Mesenteric fat pad (tissue), 1 donor: ENCODE measurements at places on chromosomes 12 and 14. TPM values are rescaled to one million over a fixed set of nuclear protein-coding genes. Genes with fewer than 3 reads are reported as not detected.
A peak's percentile ranks its signal among the peaks of the same experiment; 100 is the strongest.

DNA sequence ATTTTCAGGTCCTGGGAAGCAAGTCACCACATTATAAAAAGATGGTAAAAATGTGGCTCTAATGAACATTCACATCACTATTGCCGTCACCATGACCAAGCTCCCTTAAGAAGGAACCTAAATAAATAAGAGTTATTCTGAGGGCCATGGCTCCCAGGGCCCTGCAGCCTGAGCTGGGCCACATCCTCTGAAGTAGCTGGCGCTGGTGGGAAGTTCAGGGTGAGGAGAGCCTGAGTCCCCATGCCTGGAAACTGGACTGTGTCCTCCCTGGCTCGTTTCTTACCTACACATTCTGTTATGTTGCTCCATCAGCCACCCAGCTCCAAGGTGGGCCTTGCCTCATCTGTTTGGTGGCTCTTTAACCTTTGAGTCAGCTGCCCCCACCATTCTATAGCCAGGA lies 42.5 kb downstream of the TSPAN11 start:
- no peak for DNase-seq

Gene FAM222A
- total RNA-seq, result 2.7 TPM

Gene FBXO33
- total RNA-seq, result 12.7 TPM

DNA sequence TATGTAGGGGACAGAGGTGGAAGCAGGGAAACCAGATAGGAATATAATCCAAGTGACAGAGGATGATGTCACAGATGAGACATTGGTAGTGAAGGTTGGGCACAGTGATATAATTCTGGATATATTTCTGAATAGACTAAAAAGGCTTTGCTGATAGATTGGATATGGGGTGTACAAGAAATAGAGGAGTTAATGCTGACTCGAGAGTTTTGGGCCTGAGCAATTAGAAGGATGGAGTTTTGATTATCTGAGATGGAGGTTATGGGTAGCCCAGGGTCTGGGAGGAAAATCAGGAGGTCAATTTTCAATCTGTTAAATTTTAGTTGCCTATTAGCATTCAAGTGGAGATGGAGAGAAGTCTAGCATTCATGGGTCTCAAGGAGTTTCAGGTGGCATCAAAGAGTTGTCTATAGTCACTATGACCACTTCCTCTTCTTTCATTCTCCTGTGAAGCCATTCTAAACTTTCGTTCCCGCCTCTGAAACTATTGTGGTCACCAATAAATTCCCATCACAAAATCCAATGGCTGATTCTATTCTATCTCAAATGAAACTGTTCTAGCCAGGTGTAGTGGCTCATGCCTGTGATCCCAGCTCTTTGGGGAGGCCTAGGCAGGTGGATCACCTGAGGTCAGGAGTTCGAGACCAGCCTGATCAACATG lies 10.6 kb upstream of the ANO6 start:
- no peak for DNase-seq

DNA sequence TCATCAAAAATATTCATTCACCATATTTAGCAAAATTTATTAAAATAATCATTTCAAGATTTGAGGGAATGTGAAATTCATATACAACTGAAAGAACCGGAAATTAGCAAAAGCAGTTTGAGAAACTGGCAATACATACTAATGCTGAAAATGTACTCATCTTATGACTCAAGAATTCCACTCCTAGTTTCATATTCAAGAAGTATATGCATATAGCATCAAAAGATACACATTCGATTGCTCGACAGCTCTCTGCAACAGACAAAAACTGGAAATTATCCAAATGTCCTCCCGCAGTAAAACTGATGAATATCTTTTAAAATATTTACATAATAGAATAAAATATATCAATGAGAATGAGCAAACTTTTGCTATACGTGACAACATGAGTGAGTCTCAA lies 189.2 kb upstream of the MGAT4C start:
- DNase-seq, result no peak

DNA sequence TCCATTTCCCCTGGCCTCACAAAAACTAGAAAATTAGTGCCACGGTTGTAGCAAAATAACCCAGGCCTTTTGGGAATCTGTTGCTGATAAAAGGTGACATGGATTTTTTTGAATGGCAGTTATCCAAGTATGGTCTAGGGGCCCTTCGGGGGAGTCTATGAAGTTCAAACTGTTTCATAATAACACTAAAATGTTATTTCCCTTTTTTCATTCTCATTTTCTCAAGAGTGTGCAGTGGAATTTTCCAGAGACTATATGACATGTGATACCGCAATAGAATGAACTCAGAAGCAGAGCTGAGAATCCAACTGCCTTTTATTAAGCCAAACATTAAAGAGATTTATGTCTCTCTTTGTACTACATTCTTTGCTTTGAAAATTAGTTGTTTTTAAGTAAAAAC lies 26.9 kb downstream of the GSTZ1 start:
- DNase-seq, result no peak

DNA sequence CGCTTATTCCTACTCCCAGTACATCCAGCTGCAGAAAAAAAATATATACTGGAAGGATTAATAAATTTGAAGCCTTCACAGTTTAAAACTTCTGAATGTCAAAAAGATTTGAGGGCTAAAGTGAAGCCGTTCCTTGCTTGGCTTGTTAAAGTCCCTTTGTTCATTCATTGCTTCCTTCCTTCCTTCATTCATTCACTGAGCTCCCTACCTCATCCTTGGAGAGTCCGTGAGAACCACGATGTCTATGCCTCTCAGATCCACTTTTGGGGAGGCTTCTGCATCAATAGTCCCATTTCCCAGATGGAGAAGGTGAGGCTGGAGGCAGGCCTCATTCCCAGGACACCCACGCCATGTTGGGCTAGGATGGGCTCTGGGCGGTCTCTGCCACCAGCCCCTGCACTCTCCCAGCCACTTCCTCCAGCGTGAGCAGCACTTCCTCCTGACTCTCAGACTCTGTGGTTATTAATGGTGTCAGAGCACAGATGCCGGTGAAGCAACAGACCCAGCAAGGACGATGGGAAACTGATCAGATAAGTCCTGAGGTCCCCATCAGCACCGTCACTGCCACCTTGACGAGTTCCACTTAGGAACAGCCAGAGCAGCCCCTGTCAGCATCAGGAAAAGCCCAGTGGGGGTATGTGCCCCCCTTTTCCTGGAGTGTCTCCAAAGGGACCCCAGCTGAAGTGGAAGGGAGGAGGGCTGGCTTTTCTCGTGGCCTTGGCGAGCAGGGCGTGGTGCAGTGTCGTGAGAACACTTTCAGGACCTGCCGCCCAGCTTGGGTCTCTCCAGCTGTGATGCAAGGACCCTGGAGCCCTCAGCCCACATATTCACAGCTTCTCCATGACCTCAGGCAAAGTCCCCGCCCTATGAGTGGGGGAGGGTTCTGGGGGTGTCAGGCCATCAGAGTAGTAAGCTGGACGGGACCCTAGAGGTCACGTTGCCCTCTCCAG lies 21.2 kb downstream of the ASB2 start:
- no peak for DNase-seq

Gene TSPAN8
- total RNA-seq, result 1.8 TPM

Gene TMTC1
- 107 TPM for total RNA-seq

DNA sequence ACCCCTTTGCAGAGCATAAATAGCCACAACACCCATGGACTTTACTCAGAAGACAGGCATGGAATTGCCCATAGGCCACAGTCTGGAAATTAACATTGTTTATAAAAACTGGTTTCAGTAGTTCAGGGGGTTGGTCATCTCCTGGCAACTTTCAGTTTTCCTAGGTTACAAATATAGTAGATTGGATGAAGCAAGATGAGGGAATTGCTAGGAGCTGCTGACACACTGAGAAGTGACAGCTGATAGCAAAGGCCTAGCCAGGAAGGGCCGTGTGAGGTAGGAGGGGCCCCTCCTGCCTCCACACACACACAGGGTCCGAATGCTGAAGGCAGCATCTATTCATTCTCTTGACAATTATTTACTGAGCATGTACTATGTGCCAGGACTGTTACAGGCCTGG lies 8.3 kb downstream of the GALNT16 start:
- DNase-seq, result no peak

Gene HRK
- not detected for total RNA-seq

GRCh38 chr12:111270239-111270638 lies 98.7 kb downstream of the PHETA1 start:
- no peak for DNase-seq

DNA sequence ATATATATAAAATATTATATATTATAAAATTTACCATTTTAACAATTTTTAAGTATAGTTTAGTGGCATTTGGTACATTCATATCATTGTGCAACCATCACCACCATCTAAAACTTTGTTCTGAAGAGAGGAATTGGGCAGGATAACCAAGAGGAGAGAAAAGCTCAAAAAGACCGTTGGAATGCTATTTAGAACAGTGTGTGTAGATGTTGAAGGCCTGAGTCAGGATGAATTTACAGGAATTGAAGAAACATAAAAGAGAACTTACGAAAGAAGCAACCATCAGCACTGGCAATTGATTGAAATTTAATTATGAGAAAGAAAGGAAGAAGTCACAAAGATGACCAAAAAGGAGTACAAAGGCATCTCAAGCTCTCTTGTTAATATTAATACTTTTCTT lies 196.9 kb upstream of the PWP1 start:
- no peak for DNase-seq

DNA sequence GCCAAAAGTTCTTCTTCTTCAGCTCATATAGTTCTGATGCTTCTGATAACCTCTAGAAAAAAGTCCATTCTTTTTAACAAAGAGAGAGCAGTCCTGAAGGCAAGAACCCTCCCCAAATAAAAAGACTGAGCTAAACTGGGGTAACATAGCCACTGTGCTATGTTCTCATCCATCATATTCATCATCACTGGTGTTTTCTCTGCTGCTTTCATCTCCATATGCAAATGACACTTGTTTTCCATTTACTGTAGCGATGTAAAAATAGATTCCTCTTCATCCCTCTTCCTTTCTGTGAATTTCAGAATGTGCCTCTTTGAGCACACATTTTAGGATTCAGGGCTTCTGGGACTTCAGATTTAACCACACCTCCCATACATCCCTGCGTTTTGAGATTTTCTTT lies 44.9 kb downstream of the GSC start:
- no peak for DNase-seq

Gene HELB
- 2.9 TPM for total RNA-seq

- peak; percentile 26 for DNase-seq
Measured at GRCh38 chr12:131946757-131947156, 3.0 kb upstream of the EP400 start.

- DNase-seq, result no peak
Measured at GRCh38 chr12:121390856-121391255, 9.1 kb upstream of the RNF34 start.

Gene OR4E1
- not detected for total RNA-seq

- DNase-seq, result no peak
Measured at GRCh38 chr12:51827925-51828818, 20.3 kb downstream of the FIGNL2 start.

Gene KLRK1
- total RNA-seq, result 1.7 TPM

DNA sequence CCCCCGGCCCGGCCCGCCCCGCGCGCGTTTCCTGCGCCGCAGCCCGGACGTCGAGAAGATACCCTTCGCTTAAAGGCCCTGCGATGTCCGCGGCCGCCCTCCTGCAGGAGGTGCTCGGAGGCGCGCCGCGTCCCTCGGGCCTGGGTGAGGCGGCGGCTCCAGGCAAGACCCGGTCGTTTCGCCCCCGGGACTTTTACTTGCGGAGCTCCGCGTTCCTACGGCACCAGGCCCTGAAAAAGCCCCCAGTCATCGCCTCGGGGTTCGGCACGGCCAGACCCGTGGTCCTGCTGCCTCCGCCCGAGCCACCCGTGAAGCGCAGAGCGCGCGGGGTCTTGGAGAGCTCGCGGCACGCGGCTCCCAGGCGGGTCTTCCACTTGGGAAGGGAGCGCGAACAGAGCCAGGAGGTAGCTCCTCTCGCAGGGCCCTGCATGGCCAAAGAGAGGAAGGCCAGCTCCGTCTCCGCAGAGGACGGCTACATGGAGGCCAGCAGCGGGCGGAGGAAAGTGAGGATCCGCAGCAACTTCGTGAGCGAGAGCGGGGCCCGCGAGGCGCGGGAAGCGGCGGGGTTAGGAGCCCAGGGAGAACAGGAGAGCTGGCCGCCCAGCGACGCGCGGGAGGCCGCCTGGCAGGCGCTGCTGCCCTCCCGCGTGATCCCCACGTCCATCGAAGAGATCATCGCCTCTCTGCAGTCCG lies 26.9 kb downstream of the TTC6 start:
- DNase-seq, result no peak

GRCh38 chr12:54213079-54213478 lies 24.3 kb upstream of the SMUG1 start:
- DNase-seq, result no peak

Gene PROX2
- total RNA-seq, result not detected

GRCh38 chr14:34300882-34301734 lies 160.9 kb downstream of the SPTSSA start:
- DNase-seq, result no peak

Gene TAPBPL
- 13.0 TPM for total RNA-seq

Gene GYS2
- total RNA-seq, result 0.10 TPM

DNA sequence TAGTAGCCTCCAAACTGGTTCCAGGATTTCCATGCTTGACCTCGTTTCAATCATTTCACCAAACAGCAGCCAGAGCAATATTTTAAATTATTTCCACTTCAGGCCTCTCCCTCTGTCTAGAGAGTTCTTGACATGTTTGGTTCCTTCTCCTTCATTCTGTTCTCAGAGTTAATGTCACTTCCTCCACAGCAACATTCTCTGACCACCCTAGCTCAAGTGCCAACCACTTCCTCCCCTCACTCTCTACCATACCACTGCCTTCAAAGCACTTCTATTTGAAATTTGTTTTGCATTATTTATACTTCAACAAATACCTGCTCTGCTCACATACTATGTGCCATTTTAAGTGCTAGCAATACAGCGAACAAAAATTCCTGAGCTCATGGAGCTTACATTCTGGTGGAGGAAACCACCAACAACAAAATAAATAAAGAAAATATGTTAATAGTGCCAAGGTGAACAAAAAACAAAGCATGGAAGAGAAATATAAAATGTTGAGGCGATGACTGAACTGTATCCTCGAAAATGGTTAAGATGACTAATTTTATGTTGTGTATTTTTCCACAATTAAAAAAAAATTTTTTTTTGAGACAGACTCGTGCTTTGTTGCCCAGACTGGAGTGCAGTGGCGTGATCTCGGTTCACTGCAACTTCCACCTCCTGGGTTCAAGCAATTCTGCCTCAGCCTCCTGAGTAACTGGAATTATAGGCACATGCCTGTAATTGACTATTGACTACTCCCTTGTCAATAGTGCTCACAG lies 17.3 kb downstream of the BAZ1A start:
- no peak for DNase-seq

GRCh38 chr12:15225136-15225862 lies 4.1 kb upstream of the RERG start:
- no peak for DNase-seq

- peak; percentile 90 for DNase-seq
Measured at GRCh38 chr12:55738123-55739024, 4.5 kb upstream of the GDF11 start.

GRCh38 chr12:32264961-32265360 lies 134.4 kb upstream of the FGD4 start:
- no peak for DNase-seq

GRCh38 chr14:65943150-65943549 lies 530.6 kb downstream of the FUT8 start:
- no peak for DNase-seq

DNA sequence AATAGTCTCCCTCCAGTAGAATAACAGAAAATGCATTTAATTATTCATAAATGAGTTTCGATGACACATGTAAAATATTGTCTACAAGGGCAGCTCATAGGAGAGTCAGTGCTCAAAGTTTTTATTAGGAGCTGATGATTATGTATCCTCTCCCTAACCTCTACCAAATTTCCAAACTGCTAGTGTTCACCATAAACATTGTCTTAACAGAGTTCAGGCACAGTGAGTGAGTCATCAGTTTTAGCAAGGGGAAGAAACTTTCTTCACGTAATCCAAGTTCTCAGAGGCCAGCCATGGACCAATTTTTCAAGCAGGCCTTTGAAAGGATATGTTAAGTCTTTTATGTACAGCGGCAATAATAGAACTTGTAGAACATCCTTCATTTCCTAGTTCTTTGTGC lies 649.2 kb upstream of the MIS18BP1 start:
- no peak for DNase-seq
